ENCODE measurements at places on chromosomes 11 and 22.

GRCh38 chr22:45206233-45206632 is 34.5 kb downstream of the KIAA0930 start:
- no peak for DNase-seq

GRCh38 chr11:28259177-28259843 is 151.1 kb downstream of the METTL15 start:
- DNase-seq = no peak

GRCh38 chr11:75152651-75153427 is 1.9 kb downstream of the SLCO2B1 start:
- DNase-seq = no peak

DNA sequence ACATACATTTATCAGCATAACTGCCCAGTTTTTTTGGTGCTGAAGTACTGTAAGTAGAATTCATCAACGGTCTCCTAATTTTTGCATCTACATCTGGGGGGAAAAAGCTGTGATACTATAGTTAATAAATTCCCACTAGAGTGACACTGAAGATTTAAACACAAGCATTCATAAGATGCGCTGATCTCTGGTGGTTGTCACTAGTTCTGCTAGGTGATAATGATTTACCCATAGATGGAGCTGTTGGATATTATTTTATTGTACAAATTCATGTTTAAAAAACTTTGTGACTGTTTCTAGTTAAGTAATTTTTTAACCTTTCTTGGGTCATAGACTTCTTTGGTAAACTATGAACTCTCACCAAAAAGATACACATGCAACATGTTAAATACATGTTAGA is 106.6 kb downstream of the EMSY start:
- DNase-seq = no peak

DNA sequence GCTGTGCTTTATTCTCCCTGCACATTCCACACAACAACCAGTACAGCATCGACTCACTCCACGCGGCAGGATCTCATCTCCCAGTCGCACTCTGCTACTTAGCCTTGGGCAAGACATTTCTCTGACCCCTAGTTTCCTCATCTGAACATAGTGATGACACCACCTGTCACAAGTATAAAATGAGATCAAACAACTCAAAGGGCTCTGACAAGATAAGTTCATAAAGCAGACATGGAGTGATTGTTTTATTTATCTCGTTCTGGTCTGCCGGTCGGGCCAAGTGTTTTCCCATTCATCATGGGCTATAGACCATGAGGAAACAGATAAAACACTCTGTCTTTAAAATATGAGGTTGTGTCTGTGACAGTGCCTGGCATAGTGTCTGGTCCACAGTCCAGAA is 35.0 kb downstream of the DSCAML1 start:
- DNase-seq = no peak

DNA sequence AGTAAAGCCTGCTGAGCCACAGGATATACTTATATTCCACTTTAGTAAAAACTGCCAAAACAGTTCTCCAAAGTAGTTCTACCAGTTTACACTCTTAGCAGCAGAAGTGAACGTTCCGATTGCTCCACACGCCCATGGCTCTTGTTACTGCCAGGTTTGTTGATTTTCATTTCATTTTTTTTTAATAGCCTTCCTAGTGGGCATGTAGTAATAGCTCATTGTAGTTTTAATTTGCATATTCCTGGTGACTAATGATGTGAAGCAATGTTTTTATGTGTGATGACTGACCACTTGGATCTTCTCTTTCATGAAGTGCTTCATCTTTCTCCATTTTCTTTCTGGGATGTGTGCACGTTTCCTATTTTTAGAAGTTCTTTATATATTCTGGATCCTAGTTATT is 4.8 kb upstream of the C11orf97 start:
- no peak for DNase-seq

DNA sequence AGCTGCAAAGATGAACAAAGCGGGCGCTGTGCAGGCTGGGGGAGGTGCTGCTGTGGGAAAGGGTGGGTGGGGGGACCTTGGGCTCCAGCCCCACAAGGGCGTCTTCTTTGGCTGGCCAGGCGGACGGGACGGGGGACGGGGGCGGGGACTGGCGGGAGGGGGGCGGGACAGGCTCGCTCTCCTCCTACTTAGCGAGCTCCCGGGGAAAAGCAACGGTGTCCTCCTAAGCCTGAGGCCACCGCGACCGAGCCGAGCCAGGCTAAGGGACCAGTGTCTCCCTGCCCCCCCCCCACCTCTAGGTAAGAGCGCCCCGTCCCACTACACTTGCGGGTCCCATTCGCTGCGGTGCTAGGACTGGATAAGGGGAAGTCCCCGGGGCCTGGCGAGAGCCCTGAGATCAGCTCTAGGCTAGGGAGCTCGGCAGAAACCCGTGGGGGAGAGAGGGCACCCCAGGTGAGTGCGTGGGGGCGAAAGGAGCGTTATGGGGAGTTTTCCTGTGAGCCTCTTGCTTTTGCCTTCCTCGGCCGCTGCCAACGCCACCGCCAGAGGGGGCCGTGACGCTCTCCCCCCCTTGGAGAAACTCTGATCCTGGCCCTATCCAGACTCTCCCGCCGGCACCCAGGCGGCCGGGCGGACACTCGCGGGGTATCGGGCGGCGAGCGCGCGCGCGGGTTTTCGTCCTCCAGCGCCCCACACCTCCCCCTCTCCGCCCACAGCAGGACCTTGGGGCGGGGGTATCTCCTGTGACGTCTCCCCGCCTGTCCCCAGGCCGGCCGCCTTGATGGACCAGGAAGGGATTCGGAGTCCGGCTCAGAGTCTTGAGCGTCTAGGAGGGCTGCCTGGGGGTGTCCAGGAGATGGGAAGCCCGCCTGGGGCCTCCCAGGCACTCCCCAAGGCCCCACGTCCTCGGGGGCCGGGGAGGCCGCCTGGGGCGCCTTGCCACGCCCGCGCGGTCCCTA is at the start of gene PHLDB1:
PHLDB1 (plus strand) TSS at position 215 of the 959 bp plus-strand sequence. CDS start 6,222 bp downstream, outside the sequence.
- DNase-seq = no peak

GRCh38 chr11:17542249-17542648 is 2.0 kb downstream of the USH1C start:
- DNase-seq = no peak
